ENCODE measurements at places on chromosomes 7 and 10.

- DNase-seq = peak; percentile 80
These were observed 72.6 kb downstream of the PFKFB3 start for GRCh38 chr10:6275022-6275997.

DNA sequence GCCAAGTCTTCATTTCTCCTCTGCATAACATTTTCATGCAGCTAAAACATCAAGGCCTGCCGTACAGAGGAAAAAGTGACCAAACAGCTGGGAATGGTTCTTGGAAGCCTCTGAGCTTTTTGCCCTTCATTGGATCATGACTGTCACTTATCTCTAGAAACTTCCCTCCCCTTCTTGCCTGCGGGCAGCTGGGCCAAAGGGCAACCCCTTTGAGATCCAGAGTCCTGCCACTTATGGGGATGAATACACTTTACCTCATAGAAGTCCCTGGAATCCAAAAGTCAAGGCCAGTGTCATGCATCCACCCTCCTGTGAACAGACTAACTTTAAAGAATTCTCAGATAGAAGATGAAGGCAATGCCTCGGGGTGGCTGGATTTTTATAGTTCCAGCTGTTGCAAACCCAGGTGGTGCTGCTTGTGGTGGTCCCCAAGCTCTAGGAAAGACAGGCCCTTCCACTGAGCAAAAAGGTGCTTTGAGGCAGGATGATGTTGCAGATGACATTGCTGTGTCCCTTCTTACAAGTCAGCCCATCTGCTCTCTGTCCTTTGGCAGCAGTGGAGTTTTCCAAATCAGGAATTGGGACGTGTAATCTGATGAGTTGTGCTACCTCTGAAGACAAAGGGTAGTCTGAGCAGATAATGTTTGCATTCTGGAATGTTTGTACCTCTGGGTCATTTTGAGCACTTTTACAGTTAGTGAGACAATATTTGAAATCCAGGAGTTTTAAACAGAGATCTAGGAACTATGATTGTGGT lies 64.2 kb downstream of the LRMDA start:
- DNase-seq = no peak

DNA sequence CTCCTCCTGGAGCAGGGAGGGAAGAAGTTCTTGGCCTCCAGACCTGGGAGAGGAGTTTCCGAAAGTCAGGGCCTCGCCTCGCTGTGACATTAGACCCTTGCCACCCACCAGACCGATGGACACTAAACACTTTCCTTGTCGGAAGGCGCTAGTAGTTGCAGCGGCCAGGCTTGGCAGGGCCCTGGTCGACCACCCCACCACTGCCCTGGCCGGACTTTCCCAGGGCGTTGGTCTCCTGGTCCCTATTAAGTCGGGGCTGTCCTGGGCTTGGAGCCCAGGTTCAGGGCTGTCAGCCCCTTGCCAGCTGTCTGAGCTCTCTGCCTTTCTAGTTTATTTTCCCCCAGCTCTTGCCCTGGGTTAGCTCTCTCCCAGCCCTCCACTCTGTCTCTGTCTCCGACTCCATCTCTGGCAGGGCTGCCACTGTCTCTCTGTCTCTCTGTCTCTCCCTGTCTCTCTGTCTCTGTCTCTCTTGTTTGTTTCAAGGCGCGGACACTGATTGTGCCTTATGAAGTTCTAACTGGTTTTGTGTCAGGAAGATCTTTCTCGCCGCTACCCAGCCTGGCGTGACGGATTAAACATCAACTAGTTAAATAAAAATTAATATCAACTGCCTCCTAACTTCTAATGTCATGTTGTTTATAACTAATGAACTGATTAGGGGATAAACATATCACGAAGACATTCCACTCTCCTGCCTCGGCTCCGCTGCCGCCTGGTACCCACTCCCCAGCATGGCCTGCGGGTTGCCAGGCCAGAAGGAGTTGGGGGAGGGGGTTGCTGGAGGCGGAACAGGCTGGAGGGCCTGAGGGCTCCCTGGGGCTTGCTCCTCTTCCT lies 13.8 kb upstream of the PAX2 start:
- DNase-seq = no peak

DNA sequence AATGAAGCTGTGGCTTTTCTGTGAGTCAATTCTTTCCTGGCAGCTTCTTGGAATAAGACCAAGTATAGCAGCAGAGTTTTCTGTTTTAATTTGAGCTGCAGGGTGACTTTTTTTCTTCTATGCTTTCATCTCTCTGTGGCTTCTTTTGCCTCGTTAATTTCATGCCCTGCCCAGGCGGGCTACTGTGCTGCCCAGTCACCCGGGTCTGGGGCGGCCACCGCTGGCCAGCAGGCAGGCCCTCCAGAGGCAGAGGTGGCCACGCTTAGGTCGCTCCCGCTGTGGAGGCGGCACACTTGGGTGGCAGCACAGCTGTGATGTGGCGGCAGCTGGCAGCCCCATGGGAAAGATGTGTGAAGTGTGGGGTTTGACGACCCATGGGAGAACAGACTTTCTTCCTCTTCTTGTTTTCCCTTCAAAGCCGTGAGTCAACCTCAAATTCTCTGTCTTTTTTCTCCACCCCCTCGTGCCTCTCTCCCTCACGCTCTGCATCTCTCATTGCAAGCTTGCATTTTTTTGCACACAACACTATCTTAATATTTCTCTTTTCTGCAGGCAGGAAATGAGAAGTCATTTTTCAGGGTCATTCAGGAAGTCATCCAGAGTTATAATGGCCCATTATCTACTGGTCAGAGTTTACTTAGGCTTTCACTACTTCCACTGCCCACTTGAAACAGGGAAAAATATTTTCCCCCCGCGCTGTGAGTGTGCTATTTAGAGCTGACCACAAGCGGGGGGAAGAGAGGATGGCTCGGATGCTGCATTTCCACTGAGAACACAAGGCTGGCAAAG lies 67.8 kb downstream of the EGFR start:
- no peak for DNase-seq

GRCh38 chr7:36278620-36279172 lies 111.0 kb upstream of the ANLN start:
- no peak for DNase-seq

GRCh38 chr10:70858759-70859158 lies 29.6 kb downstream of the PCBD1 start:
- no peak for DNase-seq

DNA sequence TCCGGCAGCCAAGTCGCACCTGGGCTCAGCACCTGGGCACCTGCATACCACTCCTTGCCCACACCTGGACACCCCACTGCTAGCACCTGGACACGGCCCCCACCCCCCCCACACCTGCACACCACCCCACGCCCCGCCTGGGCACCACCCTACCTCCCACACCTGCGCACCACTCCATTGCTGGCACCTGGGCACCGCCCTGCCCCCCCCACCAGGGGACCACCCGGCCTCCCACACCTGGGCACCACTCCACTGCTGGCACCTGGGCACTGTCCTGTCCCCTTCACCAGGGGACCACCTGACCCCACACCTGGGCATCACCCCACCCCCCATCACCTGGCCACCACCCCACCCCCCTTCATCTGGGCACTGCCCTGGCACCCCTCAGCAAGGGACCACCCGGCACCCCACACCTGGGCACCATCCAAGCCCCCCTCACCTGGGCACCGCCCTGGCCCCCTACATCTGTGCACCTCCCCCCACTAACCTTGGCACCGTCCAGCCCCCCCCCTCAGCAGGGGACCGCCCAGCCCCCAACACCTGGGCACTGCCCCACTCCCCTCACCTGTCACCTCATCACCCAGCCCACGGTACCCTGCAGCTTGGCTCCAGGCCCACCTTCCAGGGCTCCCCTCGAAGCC lies 33.8 kb upstream of the RNF32 start:
- no peak for DNase-seq

All from stimulated activated CD4-positive, alpha-beta T cell treated with anti-CD3 and anti-CD28 coated beads, TNF-alpha, amount 100 ng/mL, for 24 hours (primary cell).